ENCODE measurements at places on chromosomes 3 and 15.
A peak's percentile ranks its signal among the peaks of the same experiment; 100 is the strongest.

GRCh38 chr15:25728816-25729215 lies 134.3 kb downstream of the ATP10A start:
- no peak for DNase-seq

DNA sequence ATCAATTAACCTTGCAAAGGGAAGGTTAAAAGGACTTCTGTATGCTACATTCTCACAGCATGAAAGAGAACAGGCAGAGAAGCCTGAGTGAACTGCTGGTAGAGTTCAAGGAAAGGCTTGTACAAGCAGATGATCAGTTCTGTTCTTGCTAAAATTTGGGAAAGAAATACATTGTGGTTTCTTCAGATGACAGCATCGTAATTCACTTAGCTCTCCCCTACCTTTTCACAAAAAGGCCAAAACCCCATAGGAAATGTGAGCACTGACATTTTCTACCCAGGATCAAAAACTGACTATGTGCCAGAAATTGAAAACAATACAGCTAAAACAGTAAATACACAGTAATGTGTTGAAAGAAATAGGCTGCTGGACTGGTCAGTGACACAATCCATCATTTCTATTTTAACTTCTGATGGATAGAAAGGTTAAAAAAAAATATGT lies 216.4 kb downstream of the DPH6 start:
- DNase-seq: no peak

GRCh38 chr3:7074217-7074616 lies 213.3 kb downstream of the GRM7 start:
- no peak for DNase-seq

- no peak for DNase-seq
Measured at GRCh38 chr3:111919370-111920065, 59.3 kb upstream of the ABHD10 start.

DNA sequence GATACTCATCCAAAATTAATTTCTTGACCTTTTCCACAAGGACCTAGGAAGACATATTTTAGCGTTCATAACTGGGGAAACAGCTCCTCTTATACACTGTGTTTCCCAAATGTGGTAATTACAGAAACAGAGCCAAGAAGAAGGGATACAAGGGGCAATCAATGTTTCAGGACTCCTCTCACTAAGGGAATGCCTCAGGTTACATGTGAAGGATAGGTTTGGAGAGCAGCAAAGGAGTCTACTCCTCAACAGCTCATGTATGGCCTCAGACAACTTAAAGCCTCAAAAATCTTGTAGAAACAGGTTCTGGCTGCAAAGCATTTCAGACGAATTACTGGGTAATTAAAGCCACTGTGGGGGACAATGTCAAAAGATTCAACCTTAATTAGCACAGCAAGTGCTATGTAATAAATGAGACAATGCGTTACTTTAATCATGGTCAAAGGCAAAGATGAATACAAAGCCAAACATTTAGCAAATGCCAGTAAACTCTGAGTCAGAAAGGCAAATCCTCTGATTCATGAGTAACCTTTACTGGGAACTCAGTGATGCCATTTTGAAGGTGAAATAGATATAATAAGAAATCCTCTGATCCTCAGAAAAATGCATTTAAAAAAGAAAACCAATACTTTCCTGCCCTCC lies 1111.2 kb downstream of the TUSC7 start:
- no peak for DNase-seq

DNA sequence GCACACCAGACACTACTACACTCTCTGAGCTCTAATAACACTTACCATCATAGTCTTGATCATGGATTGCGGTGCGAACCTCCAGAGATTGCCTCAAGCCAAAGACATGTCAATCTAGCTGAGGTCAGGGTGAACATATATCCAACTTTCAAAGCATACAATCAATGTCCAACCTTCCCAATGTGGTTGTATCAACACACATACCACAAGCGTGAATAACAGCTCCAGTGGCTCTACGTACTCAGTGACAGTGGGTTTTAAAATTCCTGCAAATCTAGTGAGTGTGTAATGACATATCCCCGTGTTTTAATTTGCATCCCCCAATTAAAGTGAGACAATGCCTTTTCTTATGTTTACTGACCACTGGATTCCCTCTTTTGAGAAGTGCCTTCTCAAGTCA lies 29.6 kb downstream of the SFMBT1 start:
- DNase-seq: no peak

- peak; percentile 24 for DNase-seq
Measured at GRCh38 chr3:88031642-88032077, 27.1 kb downstream of the CGGBP1 start.

GRCh38 chr3:5169807-5170206 lies 17.7 kb upstream of the EDEM1 start:
- DNase-seq: no peak

- DNase-seq: no peak
Measured at GRCh38 chr3:13653631-13654279, 104.8 kb downstream of the FBLN2 start.

GRCh38 chr3:19029837-19030521 lies 118.3 kb upstream of the KCNH8 start:
- DNase-seq: no peak

GRCh38 chr15:25374143-25374542 lies 64.7 kb downstream of the UBE3A start:
- no peak for DNase-seq

- no peak for DNase-seq
Measured at GRCh38 chr15:92971081-92971480, 71.0 kb downstream of the CHD2 start.

Data from CD4-positive, alpha-beta T cell treated with Interleukin-4 for 1 hour (primary cell).